ENCODE measurements at places on chromosomes 7 and 10. TPM values are rescaled to one million over a fixed set of nuclear protein-coding genes. Genes with fewer than 3 reads are reported as not detected.

The ASAH2 gene
- 4.8 TPM for total RNA-seq

The PRLHR gene
- not detected for total RNA-seq

The IGF2BP3 gene
- total RNA-seq: 0.04 TPM

The HYAL4 gene
- not detected for total RNA-seq

The ZNF775 gene
- 5.1 TPM for total RNA-seq

The CDK1 gene
- 78.0 TPM for total RNA-seq

The ABCB8 gene
- 55.8 TPM for total RNA-seq

The NXPH1 gene
- total RNA-seq: not detected

The MCM10 gene
- 90.9 TPM for total RNA-seq

The GPR85 gene
- not detected for total RNA-seq

The MBL2 gene
- not detected for total RNA-seq

The SCIN gene
- total RNA-seq: 0.08 TPM

The PKD2L1 gene
- not detected for total RNA-seq

The KCNK18 gene
- not detected for total RNA-seq

The DPYSL4 gene
- total RNA-seq: 10.1 TPM

The ZNF394 gene
- 31.2 TPM for total RNA-seq

The GPR26 gene
- not detected for total RNA-seq

Data from activated CD8-positive, alpha-beta memory T cell treated with anti-CD3 and anti-CD28 coated beads for 36 hours (primary cell).